ENCODE measurements at places on chromosomes 3 and 15. TPM values are rescaled to one million over a fixed set of nuclear protein-coding genes. Genes with fewer than 3 reads are reported as not detected.

DNA sequence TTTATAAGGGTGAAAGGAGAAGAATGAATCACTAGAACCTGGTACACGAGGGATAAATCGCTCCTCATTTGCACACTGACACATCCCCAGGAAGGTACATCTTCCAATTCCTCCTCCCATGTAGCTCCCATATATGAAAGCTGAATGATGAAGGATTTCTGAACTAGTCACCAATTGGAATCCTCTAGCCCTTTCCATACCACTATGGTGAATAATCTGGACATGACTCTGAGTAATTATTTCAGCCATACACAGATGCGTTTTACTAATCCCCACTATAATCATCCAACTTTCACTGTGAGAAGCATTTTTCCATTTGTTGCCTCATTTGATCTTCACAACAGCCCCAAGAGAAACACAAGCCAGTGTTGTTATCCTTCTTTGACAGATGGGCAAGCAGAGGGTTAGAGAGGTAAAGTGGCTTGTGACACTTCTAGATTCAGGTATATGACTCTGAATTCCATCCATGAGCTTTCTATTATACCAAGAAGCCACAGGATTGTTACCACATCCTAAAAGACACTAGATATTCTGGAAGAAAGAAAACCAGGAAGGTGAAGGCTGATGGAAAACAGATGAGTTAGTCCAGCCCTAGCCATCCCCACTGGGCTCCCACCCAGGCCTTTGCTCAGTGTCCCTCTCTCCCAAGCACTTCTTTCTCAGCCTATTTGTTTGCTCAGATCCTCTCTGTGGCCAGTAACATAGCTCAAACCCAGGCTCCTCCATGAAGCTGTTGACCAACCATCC lies 22.2 kb upstream of the BCL6 start:
- peak; percentile 35 for DNase-seq

- DNase-seq: no peak
These were observed 52.1 kb upstream of the NANOGP8 start for GRCh38 chr15:35137190-35137574.

DNA sequence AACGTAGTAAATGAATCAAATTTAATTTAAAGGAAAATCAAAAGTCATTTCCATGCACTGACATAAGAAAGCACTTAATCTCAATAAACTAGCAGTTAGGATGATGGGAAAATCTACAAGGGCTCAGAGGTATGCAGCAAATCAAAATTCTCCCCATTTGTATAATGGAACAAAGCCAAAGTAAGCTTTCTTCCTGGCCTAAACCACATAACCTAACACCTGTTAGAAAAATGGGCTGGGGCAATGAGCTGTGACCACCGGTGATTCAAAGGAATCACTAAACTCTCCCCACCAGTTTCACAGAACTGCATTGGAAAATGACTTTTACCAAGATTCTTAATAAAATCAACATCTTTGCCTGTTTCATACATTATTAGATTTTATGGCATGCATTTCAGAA lies 1024.3 kb downstream of the FHIT start:
- DNase-seq: no peak

DNA sequence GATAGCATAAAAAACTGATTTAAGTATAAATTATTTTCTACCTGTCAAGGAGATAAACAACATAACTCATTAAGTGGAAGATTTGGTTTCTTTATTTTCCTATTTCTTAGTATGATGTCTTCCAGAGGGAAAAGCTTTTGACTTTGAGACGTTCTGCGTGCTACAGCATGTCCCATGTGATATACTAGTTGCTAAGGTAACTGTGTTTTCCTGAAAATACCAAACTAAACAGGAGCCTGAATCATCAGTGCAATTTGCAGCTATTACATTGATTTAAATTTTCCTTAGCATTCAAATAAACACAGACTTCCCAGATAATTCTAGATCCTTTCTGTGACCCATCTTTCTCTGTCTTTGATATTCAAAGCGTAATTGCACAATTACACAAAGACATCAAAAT lies 117.7 kb upstream of the P2RY1 start:
- no peak for DNase-seq

DNA sequence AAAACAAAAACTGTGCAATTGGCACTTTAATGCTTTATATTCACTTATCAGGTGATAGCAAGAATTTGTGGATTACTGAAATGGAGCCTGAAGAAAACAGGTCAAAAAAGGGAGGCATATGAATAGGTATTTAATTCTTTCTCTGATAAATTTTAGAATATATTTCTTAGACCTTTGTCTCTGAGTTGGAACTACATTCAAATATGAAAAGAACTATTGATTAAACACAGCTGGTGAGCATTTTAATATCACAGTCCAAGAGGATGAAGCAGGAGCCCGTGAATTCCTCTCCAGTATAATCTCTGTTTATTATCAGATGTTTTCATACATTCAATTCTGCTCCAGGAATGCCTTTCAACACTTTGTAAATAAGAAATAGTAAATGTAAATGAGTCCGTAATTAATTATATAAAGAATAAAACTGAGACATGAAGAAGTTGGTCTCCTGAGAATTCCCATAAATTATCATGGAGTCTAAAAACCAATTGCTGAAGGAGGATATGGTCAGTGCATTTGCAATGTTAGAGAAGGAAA lies 86.3 kb upstream of the ARHGEF26 start:
- no peak for DNase-seq

- no peak for DNase-seq
These were observed 15.5 kb downstream of the KLHL25 start for GRCh38 chr15:85779249-85779648.

DNA sequence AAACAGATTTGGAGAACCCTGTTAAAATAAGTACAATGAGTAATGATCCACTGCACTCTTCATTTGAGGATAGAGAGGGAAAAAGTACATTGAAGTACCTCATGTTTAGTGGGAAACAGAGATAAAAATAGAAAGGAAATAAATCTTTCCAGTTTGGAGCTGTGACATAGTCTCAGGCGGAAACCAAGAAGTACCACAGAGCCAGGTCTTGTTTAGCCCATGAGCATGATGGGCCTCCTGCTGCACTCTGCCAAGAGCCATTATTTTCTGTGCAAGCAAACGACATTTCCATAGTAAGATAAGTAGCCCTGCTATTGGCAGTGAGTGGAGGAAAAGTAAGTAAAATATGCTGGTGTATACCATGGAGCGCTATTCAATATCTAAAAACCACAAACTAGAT lies 796.1 kb downstream of the TBL1XR1 start:
- no peak for DNase-seq

- DNase-seq: no peak
These were observed 337.4 kb upstream of the TPRG1 start for GRCh38 chr3:188834349-188834748.

GRCh38 chr15:48002767-48003166 lies 118.0 kb upstream of the SLC24A5 start:
- no peak for DNase-seq

GRCh38 chr15:87362531-87362930 lies 894.0 kb downstream of the NTRK3 start:
- DNase-seq: peak; percentile 76

- peak; percentile 22 for DNase-seq
These were observed 27.3 kb upstream of the ABI3BP start for GRCh38 chr3:101020351-101021015.

- peak; percentile 59 for DNase-seq
These were observed 112.8 kb upstream of the MEF2A start for GRCh38 chr15:99452728-99453636.

- DNase-seq: peak; percentile 28
These were observed 20.1 kb upstream of the GOLGA6L2 start for GRCh38 chr15:23467110-23467600.

DNA sequence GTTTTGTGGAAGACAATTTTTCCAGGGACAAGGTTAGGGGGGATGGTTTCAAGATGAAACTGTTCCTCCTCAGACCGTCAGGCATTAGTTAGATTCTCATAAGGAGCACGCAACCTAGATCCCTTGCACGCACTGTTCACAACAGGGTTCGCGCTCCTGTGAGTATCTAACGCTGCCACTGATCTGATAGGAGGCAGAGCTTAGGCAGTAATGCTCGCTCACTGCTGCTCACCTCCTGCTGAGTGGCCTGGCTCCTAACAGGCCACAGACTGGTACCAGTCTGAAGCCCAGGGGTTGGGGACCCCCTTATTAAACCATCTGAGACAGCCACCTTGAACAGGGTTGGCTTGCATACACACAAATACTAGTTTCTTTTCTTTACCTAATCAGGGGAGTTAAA lies 13.5 kb upstream of the IMPG2 start:
- no peak for DNase-seq

DNA sequence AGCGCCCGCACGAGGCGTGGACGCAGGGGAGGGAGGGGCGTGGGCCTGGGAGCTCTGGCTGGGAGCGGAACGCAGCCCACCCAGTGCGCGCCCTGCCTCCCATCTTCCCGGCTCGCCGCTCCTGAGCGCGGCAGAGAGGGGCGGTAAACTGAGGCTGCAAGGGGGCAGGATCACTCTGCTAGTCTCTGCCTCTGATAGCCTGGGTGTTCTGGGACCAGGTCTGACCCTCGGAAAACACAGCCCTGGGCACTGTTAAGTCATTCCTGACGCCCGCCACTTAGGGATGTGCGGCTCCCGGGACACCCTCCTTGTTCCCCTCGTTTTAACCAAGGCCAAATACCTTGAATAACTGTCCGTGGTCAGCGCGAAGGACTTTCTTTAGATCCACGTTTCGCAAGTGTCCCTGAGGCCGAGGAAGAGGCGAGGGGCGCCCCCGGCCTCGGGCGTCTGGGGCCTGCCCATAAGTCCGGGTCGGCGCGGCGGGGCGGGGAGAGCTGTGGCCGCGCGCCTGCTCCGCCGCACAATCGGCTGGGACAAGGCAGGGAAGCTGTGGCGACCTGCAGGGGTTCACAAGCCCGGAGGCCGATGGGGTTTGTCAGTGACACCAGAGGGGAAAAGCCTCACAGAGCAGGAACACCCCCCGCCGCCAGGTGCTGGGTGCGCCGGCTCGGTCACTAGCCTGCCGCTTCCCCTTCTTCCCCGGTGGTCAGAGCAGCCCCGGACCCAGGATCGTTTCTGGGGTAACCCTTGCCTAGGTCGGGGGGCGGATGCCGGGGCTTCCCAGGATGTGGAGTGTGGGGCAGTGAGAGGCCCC lies 1.5 kb downstream of the ITPKA start:
- DNase-seq: no peak

DNA sequence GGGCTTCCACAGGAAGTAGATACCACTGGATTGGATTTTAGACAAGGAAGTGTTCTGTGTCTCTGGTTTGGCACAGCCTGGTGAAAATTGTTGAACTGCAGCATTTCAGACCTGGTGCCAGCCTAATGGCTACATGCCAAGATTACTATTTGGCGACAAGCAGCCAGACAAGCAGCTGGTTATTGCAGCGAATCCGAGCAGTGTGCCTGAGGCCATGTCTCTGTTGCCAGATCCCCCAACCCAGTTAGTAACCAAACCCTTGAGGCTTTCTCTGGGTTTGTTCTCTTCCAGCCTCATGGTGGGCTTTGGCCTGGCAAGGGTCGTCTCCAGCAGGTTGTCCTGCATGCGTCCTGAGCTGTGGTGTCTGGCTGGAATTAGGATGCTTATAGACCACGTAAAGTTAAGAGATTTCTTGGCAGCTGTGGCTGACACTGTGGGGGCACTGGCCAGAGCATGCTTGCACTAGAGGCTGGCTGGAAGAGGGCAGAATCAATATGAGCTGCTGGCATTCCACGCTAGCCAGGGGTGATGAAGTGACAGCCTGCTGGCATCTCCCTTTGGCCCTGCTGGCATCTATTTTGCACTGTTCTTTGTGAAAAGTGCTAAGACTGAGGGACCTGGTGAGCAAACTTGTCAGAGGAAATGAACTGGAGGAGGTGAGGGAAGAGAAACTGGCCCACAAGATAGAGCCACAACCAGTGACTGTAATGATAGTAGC lies 172.6 kb downstream of the RBMS3 start:
- peak; percentile 22 for DNase-seq

GRCh38 chr3:41352510-41352909 lies 153.2 kb downstream of the CTNNB1 start:
- DNase-seq: no peak

GRCh38 chr3:143081365-143081764 lies 38.2 kb upstream of the CHST2 start:
- DNase-seq: no peak

DNA sequence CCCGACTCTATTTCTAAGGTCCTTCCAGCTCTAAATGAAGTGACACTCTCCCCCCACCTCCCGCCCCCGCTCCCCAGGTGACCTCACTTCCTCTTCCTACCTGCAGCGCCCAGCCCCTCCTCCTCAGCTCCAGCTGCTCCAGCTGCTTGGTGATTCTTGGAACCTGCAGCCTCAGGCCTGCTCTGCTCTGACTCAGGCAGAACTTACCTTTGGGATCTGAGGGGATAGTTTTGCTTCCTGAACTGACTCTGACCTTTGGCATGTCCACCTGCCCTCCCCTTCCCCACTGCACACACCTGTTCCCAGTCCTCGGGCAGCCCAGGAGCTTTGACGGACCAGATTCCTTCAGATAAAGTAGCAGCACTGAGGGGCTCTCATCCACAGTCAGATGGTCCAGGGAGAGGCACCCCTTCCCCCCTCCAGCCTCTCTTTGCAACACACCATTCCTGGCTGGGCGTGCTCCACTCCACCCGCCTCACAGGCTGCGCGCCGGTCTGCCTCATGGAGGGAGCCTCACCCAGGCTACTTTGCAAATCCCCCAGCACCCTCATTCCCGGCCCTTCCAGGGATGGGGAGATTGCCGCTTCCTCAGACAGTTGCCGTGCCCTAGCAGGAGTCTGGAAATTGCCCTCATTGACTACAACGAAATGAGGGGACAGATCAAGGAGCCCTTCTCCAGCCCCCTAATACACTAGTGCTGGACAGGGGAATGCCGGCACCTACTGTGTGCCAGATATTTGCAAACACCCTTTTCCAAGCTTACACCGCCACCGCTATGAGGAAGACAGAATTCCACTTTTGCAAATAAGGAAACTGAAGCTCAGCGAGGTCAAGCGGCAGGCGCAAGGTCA lies 692 bp upstream of the C15orf39 start:
- no peak for DNase-seq

DNA sequence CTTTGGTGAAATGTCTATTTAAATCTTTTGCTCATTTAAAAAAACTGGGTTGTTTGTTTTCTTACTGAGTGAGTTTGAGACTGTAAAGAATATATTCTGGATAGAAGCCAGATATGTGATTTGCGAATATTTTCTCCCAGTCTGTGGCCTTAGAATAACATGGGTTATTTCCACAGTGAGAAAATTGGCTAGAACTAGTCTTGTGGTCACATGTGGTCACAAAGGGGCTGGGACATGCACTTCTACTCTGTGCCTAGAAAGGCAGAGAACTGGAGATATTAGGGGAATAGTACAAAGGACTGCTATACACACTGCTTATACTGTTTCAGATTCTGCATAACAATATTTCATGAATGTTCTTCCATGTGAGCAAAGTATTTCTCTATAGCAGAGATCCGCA lies 79.9 kb upstream of the RGMA start:
- DNase-seq: no peak

IGSF11 gene
- total RNA-seq: not detected

TMC3 gene
- not detected for total RNA-seq

PSTPIP1 gene
- 0.33 TPM for total RNA-seq

RTP1 gene
- total RNA-seq: not detected

AQR gene
- total RNA-seq: 29.3 TPM

CFAP161 gene
- total RNA-seq: not detected

TM4SF4 gene
- total RNA-seq: not detected

CPNE9 gene
- total RNA-seq: not detected

CCR5 gene
- not detected for total RNA-seq

ADAMTSL3 gene
- total RNA-seq: not detected

Data from A172 (cell line).